Left ventricle myocardium superior (tissue), 1 donor: ENCODE measurements at places on chromosomes 3 and 15. TPM values are rescaled to one million over a fixed set of nuclear protein-coding genes. Genes with fewer than 3 reads are reported as not detected.

Gene LYZL4
- not detected for total RNA-seq

Gene CD80
- not detected for total RNA-seq

Gene MUC4
- total RNA-seq = not detected

Gene LEKR1
- 0.62 TPM for total RNA-seq

Gene AP3B2
- 0.84 TPM for total RNA-seq

Gene MAP3K13
- 8.0 TPM for total RNA-seq

Gene FES
- total RNA-seq = 15.4 TPM

Gene CSPG4
- total RNA-seq = 5.2 TPM

Gene IL17RB
- total RNA-seq = 3.1 TPM

Gene RPS27L
- 157 TPM for total RNA-seq

Gene ARPIN
- 11.3 TPM for total RNA-seq

Gene ASB14
- total RNA-seq = 14.1 TPM

Gene ZDHHC23
- total RNA-seq = 3.4 TPM

Gene ZNF35
- 4.7 TPM for total RNA-seq

Gene UROC1
- not detected for total RNA-seq

Gene CACNA1D
- 1.0 TPM for total RNA-seq

Gene ATP8B4
- 3.1 TPM for total RNA-seq

Gene LARP6
- 54.8 TPM for total RNA-seq

Gene RPL15
- 910 TPM for total RNA-seq

Gene OR5K2
- total RNA-seq = not detected

Gene C2CD4B
- 1.7 TPM for total RNA-seq

Gene CCDC33
- total RNA-seq = not detected

Gene TNFSF10
- total RNA-seq = 18.8 TPM

Gene IP6K1
- total RNA-seq = 18.5 TPM

Gene CCDC51
- 13.3 TPM for total RNA-seq

Gene KNG1
- total RNA-seq = 0.37 TPM

Gene ADGRG7
- total RNA-seq = not detected

Gene AMOTL2
- total RNA-seq = 53.9 TPM

Gene CTXN2
- total RNA-seq = not detected
